ENCODE measurements at places on chromosomes 12 and 14.

DNA sequence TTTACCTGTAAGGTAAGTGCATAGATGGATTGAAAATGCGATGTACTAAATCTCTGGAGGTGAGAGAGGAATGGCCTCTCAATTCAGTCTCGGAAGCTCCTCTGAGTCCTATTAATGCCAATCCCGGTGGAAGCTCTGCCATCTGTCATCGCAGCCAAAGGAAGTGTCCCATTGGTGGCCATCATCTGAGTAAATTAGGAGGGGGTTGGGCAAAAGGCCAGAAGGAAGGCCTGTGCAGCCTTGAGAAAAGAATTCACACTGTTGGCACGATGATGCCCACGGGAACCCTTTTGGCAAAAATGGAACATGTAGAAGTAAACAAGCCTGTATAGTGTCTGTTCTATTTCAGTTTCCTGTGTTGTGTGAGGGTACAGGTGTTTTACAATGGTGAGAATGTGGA is 494.8 kb downstream of the NELL2 start:
- peak; percentile 96 for DNase-seq

- DNase-seq: peak; percentile 55
Measured at GRCh38 chr12:109428037-109428629, 49.0 kb downstream of the KCTD10 start.

DNA sequence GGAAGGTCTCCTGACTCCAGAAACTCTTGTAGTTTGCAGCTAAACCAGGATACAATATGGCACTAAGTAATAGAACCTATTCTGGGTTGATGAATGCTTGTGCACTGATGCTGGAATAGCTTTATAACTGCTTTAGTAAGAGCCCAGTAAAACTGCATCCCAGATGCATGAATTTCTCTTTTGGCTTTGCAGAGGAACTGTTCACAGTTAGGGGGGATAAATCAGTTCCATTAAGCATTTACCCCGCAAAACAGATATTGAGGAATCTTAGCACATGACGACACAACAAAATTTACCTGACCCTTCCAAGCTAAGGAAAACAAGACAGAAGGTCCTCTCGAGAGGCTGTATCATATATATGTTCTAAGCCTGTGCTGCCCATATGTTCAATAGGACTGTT is 457.4 kb downstream of the FOXG1 start:
- peak; percentile 59 for DNase-seq

DNA sequence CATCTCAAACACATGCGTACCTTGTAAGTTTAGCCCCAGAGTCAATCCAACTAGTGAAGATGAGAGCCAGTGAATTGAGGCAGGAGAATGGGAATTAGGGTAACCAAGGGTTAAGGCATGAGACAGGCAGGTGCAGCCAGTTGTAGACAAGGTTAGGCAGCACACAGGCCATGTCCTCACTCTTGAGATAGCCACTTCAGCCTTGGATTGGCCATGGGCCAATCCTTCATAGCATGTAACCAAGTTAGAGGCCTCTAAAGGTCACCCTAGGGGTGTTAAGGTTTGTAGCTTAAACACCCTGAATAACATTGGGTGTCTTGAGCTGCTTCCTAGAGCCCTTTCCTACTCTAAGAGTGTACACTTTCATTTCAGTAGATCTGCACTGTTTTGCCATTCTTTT is 208.2 kb upstream of the RBM19 start:
- DNase-seq: no peak

DNA sequence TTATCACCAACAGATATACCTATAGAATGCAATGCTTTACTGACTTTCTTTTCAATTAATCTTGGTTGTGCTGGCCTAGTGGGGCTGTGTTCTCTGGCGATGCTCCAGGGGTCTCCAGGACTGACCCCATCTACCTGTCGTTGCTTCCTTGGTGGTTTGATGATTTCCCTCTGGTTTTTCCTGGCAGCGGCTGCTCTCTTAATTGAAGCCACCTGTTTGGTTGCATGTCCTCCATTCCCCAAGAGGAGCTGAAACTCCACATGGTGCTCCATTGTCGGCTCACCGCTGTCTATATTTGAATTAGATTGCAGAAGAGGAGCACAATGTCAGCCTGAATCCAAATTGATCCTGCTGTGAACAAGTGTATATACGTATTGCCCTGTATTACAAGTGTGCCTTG is 7.1 kb upstream of the IFNG-AS1 start:
- no peak for DNase-seq

DNA sequence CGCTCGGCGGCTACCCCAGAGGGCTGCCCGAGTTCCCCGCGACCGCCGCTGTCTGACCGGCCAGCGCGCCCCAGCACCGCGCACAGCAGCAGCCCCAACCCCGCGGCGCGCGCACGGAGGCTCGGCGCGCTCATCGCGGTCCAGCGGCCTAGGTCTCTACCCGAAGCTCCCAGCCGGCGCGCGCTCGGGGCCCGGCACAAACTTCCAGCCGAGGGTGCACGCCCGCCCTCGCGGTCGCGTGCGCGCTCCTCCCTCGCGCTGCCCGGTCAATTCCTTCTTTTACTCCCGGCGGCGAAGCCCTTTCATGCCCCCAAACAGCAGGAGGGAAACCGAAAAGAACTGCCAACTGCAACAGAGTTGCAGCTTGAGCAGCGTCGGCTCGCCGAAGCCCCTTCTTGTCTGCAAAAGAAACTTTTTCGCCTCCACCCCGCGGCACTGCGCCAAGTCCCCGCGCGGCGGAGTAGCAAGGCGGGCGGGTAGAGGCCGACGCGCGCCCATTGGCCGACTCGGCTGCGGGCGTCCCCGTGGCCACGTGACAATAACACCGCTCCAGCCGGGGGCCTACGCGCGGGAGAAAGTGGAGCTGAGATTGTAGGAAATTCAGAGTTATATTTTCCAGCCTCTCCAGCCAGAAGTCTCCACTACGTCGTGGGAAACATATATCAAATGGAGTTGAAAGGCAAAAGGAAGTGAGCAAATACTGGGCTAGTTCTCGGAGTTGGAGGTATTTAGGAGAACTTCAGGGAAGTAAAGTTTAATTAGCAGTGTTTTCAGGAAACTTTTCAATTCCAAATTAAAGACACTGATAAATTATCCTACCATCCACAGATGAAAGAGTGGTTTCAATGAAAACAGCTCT is at the start of gene LRIG3:
TSS of gene LRIG3 (minus strand) at position 403 of the 859 bp plus-strand sequence. CDS start at position 134, 269 bp downstream.
- peak; percentile 47 for DNase-seq

- DNase-seq: no peak
Measured at GRCh38 chr14:56887216-56887615, 76.9 kb upstream of the OTX2 start.

- no peak for DNase-seq
Measured at GRCh38 chr12:106583242-106584103, 669 bp downstream of the RFX4 start.

- DNase-seq: no peak
Measured at GRCh38 chr12:115199831-115200230, 515.9 kb upstream of the TBX3 start.

DNA sequence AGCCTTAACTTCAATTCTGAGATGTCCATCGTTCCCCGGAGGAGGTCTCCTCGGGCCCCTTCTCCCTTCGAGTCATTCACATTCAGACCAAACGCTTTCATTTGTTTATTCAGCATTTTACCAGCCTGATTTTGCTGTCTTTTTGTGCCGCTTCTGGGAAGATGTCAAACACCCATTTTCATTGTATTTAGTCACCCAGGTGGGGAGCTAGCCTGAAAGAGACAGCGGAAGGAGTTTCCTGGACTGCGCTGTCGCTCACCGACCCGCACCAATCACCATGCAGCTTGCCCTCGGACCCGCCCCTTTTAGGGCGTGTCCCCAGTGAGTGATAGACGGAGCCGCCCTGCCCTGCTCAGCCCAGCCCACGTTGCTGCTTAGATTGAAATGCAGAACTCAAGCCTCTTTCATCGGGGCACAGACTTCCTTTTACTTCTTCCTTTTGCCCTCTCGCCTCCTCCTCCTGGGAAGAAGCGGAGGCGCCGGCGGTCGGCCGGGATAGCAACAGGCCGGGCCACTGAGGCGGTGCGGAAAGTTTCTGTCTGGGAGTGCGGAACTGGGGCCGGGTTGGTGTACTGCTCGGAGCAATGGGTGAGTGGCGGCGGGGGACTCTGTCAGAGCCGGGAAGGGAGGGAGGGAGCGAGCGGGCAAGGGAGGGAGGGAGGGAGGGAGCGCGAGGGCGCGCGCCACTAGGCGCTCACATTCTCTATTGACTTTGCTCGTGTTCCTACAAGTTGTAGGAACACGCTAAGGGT is at the start of gene PAX9:
TSS of gene PAX9 (plus strand) at position 355 of the 752 bp plus-strand sequence. CDS start at position 585, 230 bp downstream.
- DNase-seq: peak; percentile 98

- DNase-seq: no peak
Measured at GRCh38 chr12:78818487-78818886, 46.1 kb upstream of the SYT1 start.
